DMS53 (cell line): ENCODE measurements at places on chromosomes 1 and 21.
A peak's percentile ranks its signal among the peaks of the same experiment; 100 is the strongest.

GRCh38 chr1:12678350-12678749, 34.5 kb downstream of the AADACL4 start:
- DNase-seq, result no peak

GRCh38 chr1:229344139-229344538, 1.3 kb upstream of the CCSAP start:
- DNase-seq, result peak; percentile 26

GRCh38 chr21:28712411-28712810, 280.3 kb downstream of the LTN1 start:
- no peak for DNase-seq

GRCh38 chr1:117985239-117985638, 55.7 kb downstream of the WDR3 start:
- no peak for DNase-seq

GRCh38 chr1:228767636-228768354, 32.5 kb downstream of the RHOU start:
- DNase-seq, result no peak

- no peak for DNase-seq
Observed at GRCh38 chr1:213014642-213015041, 1.0 kb downstream of the ANGEL2 start.

DNA sequence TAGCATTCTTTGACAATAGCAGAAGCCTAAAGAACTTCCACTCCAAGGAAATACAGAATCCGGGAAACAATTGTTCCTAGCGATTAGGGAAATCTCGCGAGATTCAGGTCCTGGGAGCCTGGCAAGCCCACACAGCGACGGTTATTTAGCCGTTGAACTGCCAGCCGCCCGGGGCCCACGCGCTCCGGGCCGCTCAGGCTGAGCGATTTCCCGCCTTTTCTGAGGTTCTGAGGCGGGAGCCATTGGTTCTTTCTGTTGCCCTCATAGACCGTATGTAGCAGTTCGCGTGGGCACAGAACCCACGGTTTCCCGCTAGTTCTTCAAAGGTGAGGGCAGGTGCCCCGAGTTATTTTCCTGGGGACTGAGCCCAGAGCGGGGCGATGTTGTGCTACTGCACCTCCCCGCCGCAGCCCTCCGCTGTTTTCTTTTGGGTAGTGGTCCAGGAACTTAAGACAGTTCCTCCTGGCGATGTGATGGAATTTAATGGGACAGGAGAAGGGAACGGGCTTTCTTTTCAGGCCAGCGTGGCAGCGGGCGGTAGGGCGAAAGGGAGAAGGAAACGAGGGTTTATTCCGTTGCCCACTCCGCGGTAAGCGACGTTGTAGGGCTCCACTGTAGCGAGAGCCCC, at the start of gene SYCP1:
Gene SYCP1, plus strand, starts transcription at position 171 of the 628 bp plus-strand sequence. CDS start 602 bp downstream, outside the sequence.
- DNase-seq, result peak; percentile 81

GRCh38 chr1:55062801-55063576, 23.6 kb downstream of the PCSK9 start:
- no peak for DNase-seq

- DNase-seq, result no peak
Observed at GRCh38 chr1:1940123-1940425, 21.0 kb upstream of the TMEM52 start.

DNA sequence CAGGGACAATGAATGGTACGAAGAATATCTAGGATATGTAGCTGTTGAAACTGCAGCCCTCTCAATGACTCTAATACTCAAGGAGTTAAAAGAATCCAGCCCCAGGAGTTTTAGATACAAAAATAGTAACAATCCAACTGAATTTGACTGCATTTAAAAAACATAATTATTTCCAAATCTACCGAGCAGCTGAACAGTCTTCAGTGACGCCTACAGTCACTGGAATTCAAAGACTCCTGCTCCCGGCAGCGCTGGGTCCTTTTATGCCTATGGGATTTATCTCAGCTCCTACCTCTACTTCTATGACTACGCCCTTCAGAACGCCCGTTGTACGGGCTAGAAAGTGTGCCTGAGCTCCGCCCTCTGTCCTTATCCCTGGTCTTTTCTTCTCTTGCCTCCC, 55.7 kb downstream of the WARS2 start:
- DNase-seq, result no peak
